ENCODE measurements at places on chromosomes 1 and 21.

DNA sequence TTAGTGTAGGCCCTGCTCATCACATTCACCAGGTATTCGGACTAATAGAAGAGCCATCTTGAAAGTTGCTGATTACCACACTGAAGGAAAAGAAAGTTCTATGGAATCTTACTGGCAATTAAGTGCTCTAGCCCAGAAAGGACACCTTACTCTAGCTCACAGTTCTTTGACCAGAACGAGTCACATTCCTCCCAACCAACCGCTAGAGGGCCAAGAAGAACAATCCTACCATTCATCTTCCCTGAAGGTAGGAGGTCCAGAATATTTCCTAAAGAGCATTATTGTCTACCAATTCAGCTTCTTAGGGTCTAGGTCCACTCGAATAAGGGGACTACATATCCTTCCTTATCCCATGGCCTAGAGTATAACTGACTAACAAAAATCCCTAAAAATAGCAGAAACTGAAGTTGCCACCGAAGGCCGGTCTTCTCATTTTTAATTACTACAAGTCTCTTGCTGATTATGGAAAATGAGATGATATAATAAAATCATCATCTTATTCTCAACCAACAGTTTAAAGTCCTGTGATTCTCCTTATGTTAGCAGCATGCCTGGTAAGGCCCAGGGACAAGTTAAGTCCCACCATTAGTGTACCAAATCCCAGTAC lies 2.7 kb upstream of the FMO1 start:
- no peak for DNase-seq

DNA sequence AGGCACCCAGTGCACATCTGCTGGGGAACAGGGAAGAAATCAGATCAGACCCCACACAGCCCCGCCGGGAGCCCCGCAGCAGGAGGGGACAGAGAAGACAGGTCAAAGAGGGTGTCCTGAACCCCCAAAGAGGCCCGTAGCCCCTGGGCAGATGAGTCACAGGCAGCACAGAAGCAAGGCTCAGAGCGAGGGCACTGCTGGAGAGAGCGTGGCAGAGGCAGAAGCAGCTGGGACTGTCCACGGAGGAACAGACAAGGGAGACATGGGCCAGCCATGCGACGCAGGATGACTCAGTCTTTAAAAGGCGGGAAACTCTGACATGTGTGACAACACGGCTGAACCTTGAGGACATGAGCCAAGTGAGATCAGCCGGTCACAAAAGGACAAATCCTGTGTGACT lies 14.5 kb upstream of the PRDM16 start:
- no peak for DNase-seq

DNA sequence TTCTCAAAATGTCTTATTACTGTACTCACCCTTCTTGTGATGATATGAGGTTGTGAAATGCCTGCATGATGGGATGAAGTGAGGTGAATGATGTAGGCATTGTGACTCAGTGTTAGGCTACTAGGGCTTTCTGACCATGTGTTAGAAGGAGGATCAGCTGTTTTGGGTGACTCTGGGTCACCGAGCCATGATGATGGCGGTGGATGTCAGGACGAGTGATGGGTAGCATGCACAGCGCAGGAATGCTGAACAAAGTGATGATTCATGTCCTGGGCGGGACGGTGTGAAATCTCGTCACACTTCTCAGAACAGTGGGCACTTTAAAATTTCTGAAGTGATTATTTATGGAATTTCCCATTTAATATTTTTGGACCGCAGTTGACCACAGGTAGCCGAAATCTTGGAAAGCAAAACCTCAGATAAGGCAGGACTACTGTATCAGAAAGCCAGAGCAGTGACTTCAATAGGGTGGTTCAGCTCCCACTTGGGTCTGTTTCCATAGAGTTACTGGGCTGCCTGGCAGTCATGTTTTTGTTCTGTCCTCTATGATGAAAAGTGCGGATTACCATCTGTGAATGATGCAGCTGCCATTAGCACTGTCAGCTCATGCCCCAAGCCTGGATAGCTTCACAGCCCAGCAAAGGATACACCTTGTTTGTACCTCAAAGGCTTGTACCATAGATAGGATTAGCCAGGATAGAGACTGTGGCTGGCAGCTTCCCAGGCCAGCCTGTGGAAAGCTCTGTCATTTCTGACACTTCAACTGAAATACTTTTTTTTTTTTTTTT lies 26.6 kb downstream of the IL6R start:
- no peak for DNase-seq

GRCh38 chr1:178283409-178283808 lies 189.5 kb downstream of the RASAL2 start:
- DNase-seq: no peak

DNA sequence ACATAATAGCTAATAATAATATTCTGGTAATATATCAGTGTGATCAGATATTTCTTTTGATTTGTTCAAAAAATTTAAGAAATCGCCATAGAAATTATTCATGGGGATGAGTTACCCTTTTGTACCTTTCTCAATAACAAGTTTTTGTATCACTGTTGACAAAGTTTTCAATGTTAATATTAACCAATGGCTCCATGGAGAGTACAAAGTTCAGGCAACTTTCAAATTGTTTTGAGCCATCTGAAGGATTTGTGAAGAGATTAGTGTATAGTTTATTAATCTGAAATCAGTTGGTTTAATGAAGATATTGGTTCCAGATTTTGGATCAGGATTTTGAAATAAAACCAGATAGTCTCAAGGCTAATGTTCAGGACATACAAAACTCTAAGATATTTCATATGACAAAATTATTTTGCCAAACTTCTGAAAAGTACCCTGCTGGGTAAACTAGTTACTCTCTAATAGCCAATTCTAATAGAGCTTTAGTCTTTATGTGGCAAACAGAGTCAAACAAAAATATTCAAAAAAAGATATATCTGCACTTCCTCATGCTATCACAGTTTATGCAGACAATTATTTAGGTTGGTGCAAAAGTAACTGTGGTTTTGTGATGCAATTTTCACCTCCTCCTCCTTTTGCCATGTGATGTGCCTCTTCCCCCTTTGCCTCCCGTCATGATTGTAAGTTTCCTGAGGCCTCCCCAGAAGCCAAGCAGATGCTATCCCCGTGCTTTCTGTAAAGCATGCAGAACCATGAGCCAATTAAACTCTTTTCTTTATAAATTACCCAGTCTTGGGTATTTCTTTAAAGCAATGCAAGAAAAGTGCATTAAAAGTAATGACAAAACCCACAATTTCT lies 1105.0 kb downstream of the PLA2G4A start:
- DNase-seq: no peak

GRCh38 chr1:186497651-186498050 lies 36.7 kb upstream of the PDC start:
- DNase-seq: no peak

DNA sequence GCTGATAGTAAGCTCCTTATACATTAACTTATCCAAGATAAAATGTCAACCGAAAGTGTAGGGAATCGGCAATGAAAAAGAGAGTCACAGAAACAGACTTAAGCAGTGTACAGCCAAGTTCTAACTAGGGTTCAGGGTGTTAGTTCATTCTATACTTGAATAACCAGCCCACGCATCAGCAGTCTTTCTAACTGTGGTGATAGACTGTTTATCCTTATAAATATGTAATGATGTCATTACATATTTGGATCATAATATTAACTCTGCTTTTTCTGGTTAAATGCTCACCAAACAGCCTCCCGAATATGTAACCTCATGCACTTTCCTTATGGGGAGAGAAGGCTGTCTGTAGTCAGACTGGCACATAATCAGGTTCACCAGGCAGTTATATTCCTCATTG lies 11.0 kb downstream of the HMCN1 start:
- DNase-seq: no peak

DNA sequence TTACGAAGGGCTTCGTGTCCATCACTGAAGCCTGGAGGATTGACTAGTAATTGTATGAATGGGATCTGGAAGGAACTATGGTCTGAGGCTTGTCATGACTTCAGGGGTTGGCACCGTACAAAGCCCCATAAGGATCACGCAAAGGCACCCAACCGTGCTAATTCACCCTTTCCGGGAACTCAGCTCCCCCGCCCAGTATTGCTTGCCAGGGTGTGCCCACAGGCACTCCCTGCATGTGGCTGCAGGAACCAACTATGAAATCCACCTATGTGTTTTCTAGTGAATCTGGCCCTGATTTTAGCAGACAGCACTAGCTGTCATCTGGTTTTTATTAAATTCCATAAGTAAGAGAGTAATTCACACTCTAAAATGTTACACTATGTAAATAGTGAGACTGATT lies 139.2 kb downstream of the TM2D1 start:
- DNase-seq: no peak

DNA sequence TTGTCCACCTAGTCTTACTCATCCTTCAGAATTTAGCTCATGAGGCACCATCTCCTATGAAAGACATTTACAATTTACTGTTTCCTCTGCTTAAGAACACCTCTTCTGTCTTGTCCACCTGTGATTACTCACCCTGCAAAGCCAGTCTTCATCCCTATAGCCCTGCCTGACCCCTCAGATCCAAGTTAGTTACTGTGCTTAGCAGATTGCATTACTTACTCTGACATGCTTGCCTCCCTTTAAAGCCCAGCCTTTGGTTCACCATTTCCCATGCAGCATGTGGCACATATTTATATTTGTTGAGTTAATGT lies 60.9 kb upstream of the VCAM1 start:
- DNase-seq: no peak

DNA sequence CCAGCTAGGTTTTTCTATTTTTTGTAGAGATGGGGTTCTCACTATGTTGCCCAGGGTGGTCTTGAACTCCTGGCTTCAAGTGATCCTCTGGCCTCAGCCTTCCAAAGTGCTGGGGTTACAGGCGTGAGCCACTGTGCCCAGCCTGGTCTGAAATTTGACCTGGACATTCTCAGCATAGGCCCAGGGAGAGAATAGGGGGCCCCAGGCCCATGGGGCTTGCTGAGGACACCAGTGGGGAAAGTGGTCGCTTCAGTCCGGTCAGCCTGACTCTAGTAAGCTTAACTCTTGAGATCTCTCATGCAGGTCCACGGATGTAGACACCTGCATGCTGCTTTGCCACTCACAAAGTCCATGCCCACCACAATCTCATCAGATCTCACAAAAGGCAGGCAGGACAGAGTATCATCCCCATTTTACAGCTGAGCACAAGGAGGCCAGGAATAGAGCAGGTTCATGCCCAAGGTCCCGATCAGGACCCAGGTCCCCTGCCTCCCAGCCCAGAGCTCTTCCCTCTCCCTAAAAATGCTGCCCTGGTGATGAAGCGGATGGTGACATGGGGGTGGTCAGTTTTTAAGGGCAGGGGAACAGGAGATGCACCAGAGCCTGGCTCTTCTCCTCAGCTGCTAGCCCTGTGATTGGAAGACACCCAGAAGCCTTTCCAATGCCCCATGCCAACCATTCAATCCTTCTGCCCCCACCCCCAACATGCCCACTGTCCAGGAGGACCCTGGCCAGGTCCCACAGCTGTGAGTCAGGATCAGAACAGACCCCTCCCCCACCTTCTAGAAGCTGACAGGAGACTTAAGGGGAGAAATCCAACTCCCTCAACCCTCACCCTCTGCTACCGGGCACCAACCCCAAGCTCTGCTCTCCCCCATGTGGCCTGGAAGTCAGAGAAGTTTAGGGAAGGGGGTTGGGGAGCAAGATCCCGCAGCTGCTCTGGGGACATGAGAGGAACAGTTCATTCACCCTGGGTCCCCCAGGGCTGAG lies 1.8 kb downstream of the FHL3 start:
- no peak for DNase-seq

GRCh38 chr21:28910280-28910887 lies 82.3 kb downstream of the LTN1 start:
- DNase-seq: no peak

GRCh38 chr1:241309651-241310050 lies 47.4 kb downstream of the RGS7 start:
- DNase-seq: no peak

DNA sequence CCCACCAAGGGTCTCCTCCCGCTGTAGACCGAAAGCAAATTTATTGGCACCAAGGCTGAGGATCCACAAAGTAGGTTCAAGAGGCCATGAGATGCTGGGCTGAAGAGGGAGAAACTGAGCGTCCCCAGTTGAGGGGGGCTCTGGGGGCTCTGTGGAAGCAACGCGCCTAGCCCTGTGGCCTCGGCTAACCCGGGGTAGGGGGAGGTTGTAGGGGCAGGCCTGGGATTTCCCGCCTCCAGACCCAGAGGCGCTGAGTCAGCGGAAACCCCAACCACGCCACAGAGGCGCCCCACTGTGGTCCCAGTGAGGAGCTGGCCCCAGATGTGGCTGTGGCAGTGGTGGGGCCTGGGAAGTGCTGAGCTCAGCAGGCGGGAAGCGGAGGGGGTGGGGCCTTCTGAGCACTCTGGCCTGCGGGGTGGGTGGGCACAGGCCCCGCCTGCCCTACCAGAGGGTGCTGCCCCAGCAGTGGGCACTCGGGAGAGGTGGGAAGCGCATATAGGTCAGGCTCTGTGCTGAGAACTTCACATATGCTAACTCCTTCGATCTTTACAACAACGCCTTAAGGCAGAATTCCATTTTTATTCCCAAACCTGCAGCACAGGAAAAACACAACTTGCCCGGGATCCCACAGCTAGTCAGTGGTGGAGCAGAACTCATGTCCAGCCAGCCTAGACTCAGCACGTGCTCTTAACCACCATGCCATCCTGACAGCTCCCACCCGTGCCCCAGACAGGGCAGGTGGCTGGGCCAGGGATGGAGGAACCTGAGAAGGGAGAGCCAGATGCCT lies 1.5 kb upstream of the COL16A1 start:
- peak; percentile 47 for DNase-seq

- no peak for DNase-seq
These were observed 36.5 kb downstream of the DDX20 start for GRCh38 chr1:111792249-111792648.

DNA sequence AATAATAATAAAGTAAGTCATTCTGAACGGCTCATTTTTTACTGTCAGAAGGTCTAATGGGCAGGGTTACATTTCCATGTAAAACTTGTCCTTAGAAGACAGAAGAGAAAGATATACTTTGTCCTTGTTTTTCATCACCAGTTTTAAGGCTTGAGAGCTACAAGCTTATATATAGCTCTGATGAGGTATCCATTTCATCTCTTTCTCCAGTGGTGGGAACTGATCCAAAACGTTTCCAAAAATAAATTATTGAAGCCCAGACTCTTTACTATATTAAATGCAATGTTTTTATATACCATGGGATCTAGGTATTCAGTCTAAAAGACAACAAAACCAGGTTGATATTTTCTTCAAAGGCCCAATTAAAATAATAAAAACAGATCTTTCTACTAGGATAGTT lies 8.7 kb downstream of the B3GALNT2 start:
- no peak for DNase-seq

DNA sequence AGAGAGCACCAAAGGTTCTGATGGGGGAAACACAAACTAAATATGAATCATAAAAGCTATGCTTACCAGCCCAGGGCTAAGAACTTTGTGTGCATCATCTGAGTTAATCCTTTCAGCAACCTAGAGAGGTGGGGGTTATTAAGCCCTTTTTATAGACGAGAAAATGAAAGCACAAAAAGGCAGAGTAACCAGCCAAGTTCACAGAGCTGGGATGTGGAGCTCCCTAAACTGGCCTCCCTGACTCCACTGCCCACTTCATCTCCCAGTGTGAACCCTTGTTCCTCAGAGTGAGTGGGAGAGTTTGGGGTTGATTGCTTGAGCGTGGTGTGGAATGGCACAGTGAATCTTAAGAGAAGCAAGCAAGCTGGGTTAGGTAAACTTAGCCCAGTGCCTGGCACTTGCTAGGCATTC lies 10.8 kb upstream of the BCAR3 start:
- no peak for DNase-seq
